ENCODE measurements at places on chromosomes 2 and 18.

DNA sequence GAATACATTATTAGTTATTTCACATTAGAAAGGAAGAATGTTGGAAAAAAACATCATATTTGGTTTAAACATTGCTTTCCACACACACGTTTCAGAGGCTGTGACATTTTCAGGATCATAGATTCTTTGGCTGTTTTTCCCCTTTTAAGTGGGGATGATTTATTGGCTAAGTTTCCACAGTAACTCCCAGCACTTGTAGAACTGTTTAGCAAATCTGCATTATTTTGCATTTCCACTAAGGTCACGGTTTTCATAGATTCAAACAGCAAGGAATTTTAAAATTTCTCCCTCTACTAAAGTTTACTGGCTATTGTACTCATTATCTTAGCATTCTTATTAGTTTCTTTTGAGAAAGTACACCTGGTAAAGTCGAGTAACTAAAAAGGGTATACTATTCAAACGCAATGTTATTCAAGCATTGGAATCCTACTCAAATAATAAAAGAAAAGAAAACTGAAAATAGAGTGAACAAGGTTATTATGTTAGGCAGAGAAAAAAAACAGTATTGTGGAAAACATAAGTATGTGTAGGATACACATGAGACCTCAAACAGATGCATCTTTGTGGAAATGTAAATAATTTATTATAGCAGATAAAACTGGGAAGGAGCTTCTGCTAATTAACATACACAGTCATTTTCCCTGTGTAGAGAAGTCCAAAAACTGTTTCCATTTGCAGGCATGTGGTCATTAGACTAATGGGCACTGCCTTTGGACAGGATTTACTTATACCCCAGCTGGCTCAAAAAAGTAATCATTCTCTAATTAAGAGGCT is 633.8 kb downstream of the NRXN1 start:
- DNase-seq, result no peak

GRCh38 chr2:88188748-88189147 is 18.6 kb downstream of the THNSL2 start:
- no peak for DNase-seq

- DNase-seq, result no peak
These were observed 172.5 kb downstream of the PDE11A start for GRCh38 chr2:177900082-177900481.

DNA sequence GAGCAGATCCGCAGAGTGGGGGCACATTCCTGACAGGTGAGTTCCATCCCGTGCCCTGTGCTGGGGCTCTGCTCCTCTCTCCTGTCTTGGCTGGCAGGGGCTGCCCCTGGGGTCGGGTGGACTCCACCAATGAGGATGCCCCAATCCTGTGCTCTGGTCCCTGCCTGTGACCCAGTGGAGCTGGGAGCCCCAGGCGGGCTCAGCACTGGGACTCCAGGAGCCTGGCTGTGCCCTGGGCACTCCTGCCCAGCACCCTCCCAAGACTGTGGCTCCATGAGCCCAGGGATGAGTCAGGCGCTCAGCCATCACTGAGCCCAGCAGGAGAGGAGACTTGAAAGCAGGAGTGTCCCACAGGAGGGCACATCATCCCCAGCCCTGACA is 53.9 kb downstream of the MBP start:
- DNase-seq, result no peak

- no peak for DNase-seq
These were observed 247.0 kb upstream of the SYT4 start for GRCh38 chr18:43524260-43524659.

DNA sequence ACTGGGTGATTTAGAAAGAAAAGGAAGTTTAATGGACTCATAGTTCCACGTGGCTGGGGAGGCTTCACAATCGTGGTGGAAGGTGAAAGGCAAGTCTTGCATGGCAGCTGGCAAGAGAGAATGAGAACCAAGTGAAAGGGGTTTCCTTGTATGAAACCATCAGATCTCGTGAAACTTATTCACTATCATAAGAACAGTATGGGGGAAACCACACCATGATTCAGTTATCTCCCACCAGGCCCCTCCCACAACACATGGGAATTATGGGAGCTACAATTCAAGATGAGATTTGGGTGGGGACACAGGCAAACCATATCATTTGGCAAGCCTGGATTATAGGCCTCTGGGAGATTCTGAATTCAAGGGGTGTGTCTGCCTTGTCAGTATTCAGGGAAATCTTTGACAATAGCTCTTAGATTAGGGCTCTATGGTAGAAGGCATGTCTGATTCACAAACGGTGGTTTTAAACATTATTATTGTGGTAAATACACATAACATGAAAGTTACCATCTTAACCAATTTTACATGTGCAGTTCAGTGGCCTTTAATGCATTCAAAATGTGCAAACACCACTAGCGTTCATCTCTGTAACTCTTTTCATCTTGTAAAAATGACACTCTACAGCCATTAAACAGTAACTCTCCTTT is 15.3 kb upstream of the PLB1 start:
- no peak for DNase-seq

DNA sequence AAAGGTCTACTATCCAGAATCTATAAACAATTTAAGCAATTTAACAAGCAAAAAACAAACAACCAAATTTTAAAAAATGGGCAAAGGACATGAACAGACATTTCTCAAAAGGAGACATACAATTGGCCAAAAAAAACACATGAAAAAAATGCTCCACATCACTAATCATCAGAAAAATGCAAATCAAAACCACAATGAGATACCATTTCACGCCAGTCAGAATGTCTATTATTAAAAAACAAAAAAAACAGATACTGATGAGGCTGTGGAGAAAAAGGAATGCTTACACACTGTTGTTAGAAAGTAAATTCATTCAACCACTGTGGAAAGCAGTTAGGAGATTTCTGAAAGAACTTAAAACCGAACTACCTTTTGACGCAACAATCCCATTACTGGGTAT is 66.4 kb upstream of the SESTD1 start:
- no peak for DNase-seq

DNA sequence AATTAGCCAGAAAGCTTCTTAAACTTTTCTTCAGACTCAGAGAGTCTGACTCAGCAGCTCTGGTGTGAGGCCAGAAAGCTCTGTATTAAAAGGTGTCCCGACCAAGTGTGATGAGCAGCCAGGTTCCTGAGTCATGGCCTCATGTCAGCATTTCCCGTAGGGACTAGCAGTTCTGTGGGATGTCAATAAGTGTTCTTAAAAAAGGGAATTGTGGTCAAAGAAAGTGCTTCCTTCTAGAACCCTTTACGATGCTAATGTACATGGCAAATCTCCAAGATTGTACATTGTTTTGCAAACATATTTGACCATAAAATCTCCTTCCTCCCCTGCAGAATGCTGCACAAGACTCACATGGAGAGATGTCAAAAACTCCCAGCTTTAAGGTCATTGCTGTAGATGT is 80.1 kb downstream of the PLA2R1 start:
- no peak for DNase-seq

DNA sequence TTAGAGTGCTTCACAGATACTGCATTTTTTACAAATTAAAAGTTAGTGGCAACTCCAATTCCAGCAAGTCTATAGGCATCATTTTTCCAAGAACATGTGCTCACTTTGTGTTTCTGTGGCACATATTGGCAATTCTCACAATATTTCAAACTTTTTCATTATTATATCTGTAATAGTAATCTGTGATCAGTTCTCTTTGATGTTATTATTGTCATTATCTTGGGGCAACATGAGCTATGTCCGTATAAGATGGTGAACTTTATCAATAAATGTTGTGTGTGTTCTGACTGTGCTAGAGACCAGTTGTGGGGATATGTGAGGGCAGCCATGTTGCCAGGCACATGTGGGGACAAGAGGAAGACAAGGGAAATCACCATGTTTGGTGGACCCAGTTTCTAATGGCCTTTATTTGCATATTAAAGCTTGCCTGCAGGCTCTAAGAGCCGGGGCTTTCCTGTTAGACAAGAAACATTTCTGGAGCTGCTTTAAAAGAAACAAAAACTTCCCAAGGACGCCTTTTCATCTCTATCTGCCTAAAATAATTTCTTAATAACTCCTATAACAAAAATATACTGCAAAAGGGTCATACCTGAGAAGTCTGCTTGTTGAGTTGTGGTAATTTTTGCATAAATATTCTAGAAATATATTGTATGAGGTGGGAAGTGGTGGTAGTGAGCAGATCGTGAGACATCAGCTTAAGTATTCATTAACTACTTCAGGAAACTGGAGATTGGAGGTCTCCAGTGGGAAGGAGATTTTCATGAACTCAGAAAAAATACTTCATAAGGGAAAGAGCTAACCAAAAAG is 37.2 kb downstream of the KYNU start:
- no peak for DNase-seq

DNA sequence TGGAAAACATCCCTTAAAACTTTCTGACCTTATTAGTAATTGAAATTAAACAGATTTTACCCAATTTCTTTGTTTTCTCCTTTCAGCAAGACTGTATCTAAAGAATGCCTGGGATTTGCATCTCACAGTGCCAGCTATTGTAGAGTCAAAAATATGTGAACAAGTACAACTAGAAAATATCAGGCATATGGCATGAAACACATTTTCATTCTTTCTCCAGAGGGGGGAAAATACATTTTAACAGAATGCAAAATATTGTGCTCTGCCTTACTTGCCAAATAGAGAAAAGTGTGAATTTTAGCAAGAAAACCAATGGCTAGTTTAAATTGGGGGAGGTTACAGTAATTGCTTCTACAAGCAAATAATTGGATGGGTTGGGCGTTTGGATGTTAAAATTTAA is 366.6 kb upstream of the FIGN start:
- no peak for DNase-seq

Measured in T-helper 1 cell (primary cell).